M059J (cell line): ENCODE measurements at places on chromosomes 4 and X.

- DNase-seq: no peak
These were observed 50.8 kb downstream of the ZFYVE28 start for GRCh38 chr4:2367626-2368025.

- no peak for DNase-seq
These were observed 166.7 kb upstream of the SH3RF1 start for GRCh38 chr4:169437299-169438047.

DNA sequence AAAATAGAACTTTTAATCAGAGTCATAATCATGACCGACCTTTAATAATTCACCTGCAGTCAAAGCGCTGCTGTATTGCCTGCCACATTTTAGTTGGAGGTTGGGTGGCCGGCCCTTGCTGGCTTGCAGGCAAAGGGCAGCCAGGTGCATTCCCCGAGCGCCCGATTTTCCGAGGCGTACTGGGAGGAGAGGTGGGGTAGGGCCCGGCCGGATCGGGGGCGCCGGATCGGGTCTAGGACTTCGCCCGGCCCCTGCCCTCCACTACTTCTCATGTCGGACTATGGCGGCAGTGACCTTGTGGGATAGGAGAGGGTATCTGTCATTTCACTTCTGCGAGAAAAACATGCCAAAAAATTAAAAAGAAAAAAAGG lies 2.5 kb upstream of the RS1 start:
- no peak for DNase-seq

- DNase-seq: no peak
These were observed 47.3 kb upstream of the SMIM31 start for GRCh38 chr4:164706675-164707074.

DNA sequence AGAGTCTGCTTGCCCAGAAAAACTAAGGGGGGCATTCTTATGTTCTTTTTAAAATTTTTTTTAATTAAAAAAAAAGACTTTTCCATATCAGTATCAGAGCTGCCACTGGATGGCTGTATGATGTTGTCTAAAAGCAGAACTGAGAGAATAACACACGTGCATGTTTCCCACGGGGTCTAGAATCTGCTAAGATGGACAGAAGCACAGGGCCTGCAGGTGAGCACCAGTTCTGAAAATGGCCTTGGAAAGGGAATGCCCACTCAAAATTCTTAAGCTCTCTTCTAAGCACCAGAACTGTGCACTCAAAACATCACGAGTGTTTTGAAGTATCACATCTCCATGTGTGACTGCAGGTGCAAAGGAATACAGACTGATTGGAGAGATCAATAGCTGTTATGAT lies 61.1 kb downstream of the ARAP2 start:
- DNase-seq: no peak

DNA sequence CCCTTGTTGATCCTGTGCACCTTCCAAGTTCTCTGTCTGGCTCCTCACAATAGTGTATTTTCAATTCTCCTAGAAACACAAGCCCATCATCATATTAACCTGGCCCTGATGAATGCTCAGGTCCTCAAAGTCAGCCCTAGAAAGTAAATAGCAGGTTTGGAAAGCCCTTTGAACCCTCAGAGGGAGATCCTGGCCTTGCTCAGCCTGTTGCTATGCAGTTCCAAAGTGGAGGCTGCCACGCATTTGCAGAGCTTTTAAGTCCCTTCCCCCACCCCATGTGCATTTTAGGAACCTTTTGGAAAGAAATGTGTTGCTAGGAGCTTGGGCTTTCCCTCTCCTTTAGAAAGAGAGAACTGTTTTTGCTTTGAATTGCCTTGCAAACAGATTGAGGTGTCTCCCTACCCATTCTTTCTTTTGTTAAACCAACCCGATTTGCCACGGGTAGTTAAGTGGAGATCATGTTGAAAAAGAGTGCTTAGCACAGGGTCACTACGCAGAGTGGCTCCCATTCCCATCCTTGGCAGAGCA lies 12.2 kb downstream of the MAMLD1 start:
- no peak for DNase-seq

- no peak for DNase-seq
These were observed 8.9 kb downstream of the POLA1 start for GRCh38 chrX:24702362-24703184.
